ENCODE measurements at places on chromosomes 16 and 17.

DNA sequence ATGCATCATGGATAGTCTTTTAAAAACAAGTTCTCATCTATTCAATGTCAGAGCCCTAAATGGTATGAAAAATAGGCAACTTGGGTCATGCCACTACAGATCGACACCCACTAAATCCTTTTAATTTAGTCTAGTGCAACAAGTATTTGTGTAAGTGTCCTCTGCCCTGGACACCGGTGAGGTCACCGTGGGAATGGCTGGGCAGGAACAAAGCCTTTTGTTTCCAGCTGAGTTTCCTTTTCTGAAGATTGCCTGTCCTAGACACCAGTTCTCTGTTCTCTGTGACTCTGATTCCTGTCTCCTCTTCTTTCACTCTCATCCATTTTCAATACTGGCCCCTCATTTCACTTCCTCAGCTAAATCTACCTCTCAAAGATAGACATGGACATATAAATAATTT, 446.5 kb downstream of the MAF start:
- DNase-seq = no peak

DNA sequence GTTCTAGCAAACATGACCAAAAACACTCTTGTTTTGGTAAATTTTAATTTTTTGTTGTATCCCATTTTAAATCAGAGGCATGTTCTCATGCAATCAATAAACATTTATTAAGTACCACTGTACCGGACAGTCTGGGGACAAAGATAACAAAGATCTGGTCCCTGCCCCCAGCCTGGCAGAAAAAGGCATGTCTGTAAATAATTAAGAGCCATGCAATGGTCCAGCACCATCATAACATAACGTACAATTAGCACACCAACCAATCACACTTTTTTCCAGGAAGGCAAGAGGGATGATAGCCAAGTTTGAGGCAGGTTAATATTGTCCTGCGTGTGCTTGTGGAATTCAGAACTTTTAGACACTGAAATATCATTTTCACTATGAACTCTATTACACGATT, 3.5 kb downstream of the KCNJ16 start:
- DNase-seq = no peak

DNA sequence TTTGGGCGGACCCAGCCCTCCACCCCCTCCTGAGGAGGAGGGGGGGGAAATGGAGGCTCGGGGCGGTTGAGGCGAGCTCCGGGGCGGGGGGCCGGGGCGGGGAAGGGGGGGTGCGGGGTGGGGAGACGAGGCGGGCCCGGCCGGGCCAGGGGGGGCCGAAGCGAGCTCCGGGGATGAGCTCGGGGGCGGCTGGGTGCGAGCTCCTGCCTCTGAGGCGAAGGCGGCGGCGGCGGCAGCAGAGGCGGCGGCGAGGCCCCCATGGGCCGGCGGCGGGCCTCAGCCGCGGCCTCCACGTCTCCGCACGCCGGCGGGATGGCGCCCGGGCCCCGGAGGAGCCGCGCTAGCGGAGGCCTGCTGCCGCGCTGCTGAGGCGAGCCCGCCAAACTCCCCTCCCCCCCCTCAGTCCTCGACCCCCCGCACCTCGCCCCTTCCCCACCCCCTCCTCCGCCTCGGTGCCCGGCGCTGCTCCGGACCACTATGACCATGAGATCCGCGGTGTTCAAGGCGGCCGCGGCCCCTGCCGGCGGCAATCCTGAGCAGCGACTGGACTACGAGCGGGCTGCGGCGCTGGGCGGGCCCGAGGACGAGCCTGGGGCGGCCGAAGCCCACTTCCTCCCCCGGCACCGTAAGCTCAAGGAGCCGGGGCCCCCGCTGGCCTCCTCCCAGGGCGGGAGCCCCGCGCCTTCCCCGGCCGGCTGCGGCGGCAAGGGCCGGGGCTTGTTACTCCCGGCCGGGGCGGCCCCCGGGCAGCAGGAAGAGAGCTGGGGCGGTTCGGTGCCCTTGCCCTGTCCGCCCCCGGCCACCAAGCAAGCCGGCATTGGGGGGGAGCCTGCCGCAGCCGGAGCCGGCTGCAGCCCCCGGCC, 596 bp downstream of the MSL1 start:
- no peak for DNase-seq

DNA sequence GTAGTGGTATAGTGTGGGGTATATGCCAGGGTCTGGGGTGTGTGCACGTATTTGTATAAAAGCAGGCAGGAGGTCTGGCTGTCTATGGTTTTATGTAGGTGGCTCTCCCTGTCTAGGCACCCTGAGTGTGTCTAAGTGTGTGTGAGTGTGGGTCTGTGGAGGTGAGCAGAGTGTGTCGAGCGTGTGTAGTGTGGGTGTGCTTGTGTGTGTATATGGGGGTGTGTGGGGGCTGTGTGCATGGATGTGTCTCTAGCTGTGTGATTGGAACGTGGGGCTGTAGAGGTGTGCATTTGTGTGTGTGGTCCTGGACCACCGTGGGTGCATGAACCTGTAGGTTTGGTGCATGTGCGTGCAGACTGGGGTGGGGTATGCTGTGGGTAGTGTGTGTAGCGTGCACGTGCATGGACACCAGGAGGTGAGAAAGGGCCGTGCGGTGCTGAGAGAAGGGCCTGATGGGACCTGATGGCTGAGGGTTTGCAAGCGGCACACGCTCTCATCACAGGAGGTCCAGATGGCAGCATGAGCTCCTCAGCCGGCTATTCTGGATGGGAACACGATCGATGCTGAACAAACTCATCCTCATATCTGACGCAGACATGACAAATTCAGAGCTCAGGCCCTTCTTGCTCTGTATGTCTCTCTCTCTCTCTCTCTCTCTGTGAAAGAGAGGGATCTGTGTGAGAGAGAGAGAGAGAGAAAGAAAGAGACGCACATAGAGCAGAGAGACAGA, 27.7 kb downstream of the SPACA3 start:
- no peak for DNase-seq

GRCh38 chr16:69860233-69861231, 90.6 kb upstream of the CLEC18A start:
- no peak for DNase-seq

GRCh38 chr17:77716289-77716926, 242.1 kb upstream of the TNRC6C start:
- DNase-seq = no peak

GRCh38 chr17:13785981-13786598, 184.4 kb upstream of the HS3ST3A1 start:
- no peak for DNase-seq

DNA sequence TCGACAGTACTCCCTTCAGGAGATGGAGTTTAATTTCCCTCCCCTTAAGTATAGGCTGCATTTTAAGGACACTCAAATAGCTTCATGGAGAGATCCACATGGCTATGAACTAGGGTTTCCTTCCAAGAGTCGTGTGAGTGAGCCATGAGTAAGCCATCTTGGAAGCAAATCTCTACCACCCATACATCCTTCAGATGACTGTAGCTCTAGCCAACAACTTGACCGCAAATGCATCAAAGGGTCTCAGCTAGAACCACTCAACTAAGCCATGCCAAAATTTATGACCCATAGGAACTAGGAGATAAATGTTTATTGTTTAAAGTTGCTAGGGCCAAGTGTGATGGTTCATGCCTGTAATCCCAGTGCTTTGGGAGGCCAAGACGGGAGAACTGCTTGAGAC, 43.4 kb downstream of the METTL16 start:
- DNase-seq = no peak

DNA sequence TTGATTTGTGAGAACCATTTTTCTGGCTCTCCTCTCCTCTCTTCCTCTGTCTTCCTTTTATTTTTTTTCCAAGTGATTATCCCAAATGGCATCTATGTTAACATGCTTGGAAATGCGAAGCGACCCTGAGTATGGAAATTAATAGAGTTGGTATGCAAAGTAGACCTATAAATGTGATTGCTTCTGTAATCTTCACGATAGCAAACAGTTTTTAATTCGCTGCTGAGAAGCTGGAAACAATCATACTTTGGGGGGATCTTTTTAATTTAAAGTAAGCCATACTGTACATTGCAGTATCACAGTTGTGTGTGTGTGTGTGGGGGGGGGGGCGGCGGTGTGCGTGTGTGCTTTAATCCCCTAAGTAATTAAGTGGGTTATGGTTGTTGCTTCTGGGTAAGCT, 233.3 kb downstream of the CDH13 start:
- no peak for DNase-seq

GRCh38 chr17:53796642-53797041, 26.1 kb upstream of the KIF2B start:
- no peak for DNase-seq

- DNase-seq = no peak
Measured at GRCh38 chr16:88516601-88517061, 53.6 kb upstream of the ZC3H18 start.

DNA sequence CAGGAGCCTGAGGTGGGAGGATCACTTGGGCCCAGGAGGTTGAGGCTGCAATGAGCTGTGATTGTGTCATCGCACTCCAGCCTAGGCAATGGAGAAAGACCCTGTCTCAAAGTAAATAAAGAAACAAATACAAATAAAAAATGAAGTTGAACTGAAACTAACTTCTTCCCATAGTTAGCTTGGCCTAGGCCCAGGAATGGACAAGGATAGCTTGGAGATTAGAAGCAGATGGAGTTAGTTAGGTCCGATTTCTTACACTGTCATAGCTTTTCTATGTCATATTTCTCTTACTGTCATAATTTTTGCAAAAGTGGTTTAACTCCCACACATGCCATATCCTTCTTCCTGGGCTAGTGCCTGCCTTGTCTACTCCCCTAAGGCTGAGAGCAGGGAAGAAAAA, 154.7 kb upstream of the CACNG3 start:
- DNase-seq = no peak

DNA sequence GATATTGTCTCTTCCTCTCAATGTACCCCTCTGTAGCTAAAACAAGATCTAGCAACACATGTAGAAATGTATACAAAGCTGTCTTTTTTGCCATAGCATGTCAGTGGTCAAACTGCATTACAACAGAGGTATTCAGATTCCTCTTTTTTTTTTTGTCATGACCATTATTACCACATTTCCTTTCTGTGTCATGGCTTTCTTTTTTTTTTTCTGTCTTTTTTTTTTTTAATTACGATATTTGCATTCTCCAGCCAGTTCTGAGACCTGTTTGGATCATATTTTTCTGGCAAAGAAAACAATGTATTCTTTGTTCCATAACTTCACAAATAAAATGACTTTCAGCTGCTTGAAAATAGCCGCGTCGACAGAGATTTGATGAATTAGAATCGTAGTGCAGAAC, 27.4 kb upstream of the CAPNS2 start:
- no peak for DNase-seq

DNA sequence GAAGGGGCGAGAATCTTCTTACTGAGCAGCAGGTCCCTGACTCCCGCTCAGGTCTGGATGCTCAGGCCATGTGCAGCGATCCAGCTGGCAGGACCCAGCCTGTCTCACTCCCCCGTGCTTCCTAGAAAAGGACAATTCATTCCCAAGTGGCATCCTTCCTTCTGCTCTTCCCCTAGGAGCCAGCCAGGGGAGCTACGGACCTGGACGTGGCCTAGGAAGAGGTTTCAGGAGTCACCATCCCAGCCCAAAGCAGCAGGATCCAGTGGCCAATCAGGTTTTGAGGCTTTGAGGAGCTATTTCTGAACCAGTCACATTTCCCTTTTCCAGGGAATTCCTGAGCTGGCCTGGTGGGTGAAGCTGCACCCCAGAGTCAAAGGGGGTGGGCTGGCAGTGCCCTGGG, 7.8 kb upstream of the CD79B start:
- DNase-seq = no peak

GRCh38 chr16:89345642-89346150, 128.2 kb downstream of the ZNF778 start:
- no peak for DNase-seq

- DNase-seq = no peak
Measured at GRCh38 chr16:67050796-67051195, 21.8 kb downstream of the CBFB start.

GRCh38 chr16:87581857-87582215, 20.5 kb upstream of the JPH3 start:
- no peak for DNase-seq

DNA sequence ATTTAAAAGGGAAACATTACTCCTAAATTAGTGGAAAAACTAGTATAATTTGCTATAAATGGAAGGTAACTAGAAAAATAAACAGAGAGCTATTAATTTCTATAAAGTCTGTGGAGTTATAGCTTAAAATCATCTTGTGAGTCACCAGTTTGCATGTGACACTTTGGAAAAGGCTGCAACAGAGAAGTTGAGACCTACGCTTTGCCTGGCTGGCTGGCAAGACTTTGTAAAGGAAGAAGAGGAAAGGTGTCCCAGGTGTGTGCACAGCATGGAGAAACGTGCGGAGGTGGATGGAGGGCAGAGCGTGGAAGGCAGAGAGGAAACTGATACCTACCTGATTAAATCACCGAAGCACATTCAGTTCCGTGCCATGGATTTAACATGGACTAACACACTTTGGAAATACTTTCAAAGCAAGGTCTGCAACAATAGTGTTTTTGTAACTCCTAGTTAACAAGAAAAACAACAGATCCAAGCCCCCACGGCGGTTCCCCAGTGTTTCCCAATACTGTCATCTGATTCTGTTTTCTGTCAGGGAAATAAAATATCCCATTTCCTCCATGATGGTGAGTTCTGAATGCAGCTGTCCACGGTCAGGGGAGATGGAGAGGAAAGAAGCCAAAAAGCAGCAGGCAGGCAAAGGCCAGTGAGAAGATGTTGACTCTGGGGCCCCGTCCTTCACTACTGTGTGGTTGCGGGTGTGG, 134.8 kb downstream of the XYLT1 start:
- no peak for DNase-seq

- DNase-seq = no peak
Measured at GRCh38 chr17:78057113-78057740, 71.3 kb downstream of the TMC6 start.

DNA sequence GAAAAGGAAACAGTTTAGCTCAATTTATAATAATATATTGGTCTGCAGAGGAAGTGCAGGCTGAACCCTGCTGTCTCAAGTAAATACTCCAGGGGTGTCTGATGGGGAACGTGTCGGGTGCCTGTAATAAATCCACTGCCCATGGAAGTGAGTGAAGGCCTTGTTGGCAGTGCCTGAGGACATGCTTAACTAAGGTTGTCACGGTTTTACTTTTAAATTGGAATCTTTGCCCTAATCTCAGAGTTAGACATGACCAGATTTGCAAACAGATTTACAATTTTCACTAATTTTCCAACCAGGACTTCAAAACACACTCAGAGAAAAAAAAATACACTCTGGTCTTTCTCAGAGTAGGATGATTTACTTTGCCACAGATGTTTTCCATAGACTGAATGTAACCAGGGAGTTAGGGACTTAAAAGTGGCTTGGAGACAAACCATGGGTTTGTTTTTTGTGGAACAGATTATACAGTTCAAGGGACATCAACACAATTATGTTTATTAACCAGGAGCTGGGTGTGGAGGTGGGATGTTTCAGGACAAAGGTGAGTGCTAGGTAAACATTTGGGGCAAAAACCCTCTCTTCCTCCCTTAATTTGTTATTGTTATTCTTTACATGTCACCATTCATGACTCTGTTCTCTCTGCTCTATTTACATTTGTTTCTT, 144.5 kb downstream of the FTO start:
- DNase-seq = no peak

Measured in stimulated activated CD4-positive, alpha-beta T cell treated with anti-CD3 and anti-CD28 coated beads, Interleukin-1b, Interleukin-23, amount 100 ng/mL, for 48 hours (primary cell).